ENCODE measurements at places on chromosomes 11 and 22.

- no peaks in the 10 kb centered on the region for H3K27me3 ChIP-seq
- H3K36me3 ChIP-seq: no peaks in the 10 kb centered on the region
- H3K4me1 ChIP-seq: peaks cover 9% of the 10 kb centered on the region
- no peak overlapping the region for H3K27ac ChIP-seq
- H3K4me3 ChIP-seq: no peak overlapping the region
Observed at GRCh38 chr22:43031617-43032016, 16.7 kb upstream of the PACSIN2 start.

GRCh38 chr22:49528420-49528720 is 299.3 kb downstream of the BRD1 start:
- H3K27ac ChIP-seq: no peak overlapping the region
- no peaks in the 10 kb centered on the region for H3K36me3 ChIP-seq
- H3K4me3 ChIP-seq: no peak overlapping the region
- DNase-seq: no peak
- no peaks in the 10 kb centered on the region for H3K27me3 ChIP-seq

- H3K27me3 ChIP-seq: no peaks in the 10 kb centered on the region
- no peak overlapping the region for H3K27ac ChIP-seq
- DNase-seq: no peak
- H3K4me3 ChIP-seq: no peak overlapping the region
- H3K36me3 ChIP-seq: no peaks in the 10 kb centered on the region
- peaks cover 13% of the 10 kb centered on the region for H3K4me1 ChIP-seq
Observed at GRCh38 chr11:78344676-78345075, 72.9 kb downstream of the GAB2 start.

GRCh38 chr11:65613091-65613928 is 711 bp downstream of the MAP3K11 start:
- H3K4me3 ChIP-seq: peak overlapping the region; percentile 99
- H3K36me3 ChIP-seq: peaks cover 21% of the 10 kb centered on the region
- H3K4me1 ChIP-seq: peaks cover 70% of the 10 kb centered on the region
- DNase-seq: no peak
- peak overlapping the region; percentile 95 for H3K27ac ChIP-seq

- H3K36me3 ChIP-seq: no peaks in the 10 kb centered on the region
- no peaks in the 10 kb centered on the region for H3K27me3 ChIP-seq
- DNase-seq: peak; percentile 46
- peak overlapping the region; percentile 87 for H3K27ac ChIP-seq
- H3K4me3 ChIP-seq: peak overlapping the region; percentile 60
Observed at GRCh38 chr11:111977146-111978027, 40.2 kb downstream of the DIXDC1 start.

DNA sequence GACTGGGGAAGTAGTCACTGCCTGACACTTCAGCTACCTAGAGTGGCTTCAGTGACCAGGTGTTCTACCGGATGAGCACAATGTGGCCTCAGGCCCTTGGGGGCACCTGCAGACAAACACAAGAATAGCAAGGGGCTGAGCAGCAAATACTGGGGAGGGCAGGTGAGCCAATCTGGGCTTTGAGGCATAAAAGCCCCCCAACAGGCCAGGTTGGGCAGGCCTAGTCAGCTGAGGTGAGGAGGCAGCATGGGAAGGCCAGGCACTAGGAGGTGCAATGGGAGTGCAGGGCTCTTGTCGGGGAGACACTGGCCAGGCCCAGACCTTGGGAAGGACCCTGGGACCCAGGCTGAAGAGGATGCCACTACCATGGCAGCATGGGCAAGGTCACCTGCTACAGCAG is 9.0 kb downstream of the UFD1 start:
- no peak for DNase-seq
- H3K4me3 ChIP-seq: no peak overlapping the region
- no peak overlapping the region for H3K27ac ChIP-seq
- peaks cover 97% of the 10 kb centered on the region for H3K36me3 ChIP-seq

DNA sequence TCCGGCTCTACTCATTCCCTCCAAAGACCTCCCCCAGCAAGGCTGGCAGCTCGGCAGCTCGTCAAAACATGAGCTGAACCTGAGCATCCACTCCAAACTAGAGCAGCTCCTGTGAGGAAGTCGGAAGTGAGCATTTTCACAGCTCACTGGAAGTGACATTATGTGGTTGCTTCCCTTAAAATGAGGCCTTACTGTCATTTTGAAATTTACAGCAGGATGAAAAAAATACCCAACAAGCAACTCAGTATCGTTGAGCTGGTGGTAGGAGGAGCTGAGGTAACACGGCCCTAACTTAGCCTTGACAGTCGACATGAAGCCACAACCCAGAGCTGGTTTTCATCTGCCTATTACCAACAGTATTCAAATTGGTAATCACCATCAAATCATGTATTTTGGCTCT is 38.0 kb upstream of the ARFGAP3 start:
- peaks cover 9% of the 10 kb centered on the region for H3K36me3 ChIP-seq
- H3K4me1 ChIP-seq: peaks cover 59% of the 10 kb centered on the region
- peak overlapping the region; percentile 84 for H3K27ac ChIP-seq
- H3K27me3 ChIP-seq: no peaks in the 10 kb centered on the region

- no peak overlapping the region for H3K27ac ChIP-seq
- H3K27me3 ChIP-seq: no peaks in the 10 kb centered on the region
- no peak for DNase-seq
- no peaks in the 10 kb centered on the region for H3K36me3 ChIP-seq
Observed at GRCh38 chr22:44811141-44811540, 58.8 kb downstream of the ARHGAP8 start.

DNA sequence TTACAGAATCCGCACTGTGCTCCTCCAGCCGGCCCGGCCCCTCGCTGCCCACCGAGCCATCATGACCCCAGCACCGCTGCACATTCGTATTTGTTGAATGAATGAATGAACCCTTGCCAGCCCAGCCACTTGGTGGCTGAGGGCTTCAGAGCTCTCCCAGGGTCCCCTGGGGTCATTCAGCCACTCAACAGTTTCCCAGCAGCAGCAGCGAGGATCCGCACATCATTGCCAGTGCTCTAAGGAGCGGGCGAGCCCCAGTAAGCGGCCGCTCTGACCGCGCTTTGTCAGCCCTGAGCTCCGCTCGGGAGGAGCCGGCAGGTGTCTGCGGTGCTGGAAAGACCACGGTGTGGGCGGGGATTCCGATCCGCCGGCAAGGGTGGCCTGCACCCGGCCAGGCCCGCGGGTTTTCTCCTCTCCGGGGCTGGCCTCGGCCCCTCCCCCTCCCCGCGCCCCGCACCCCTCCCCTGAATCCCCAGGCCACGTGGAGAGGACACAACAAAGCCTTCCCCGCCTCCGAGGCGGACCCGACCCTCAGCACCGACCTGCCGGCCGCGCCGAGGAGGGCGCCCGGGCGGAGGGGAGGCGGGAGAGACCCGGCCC is 563 bp downstream of the BID start:
- H3K36me3 ChIP-seq: no peaks in the 10 kb centered on the region
- peak overlapping the region; percentile 84 for H3K27ac ChIP-seq
- H3K4me3 ChIP-seq: peak overlapping the region; percentile 92
- DNase-seq: peak; percentile 89
- H3K4me1 ChIP-seq: peaks cover 33% of the 10 kb centered on the region

DNA sequence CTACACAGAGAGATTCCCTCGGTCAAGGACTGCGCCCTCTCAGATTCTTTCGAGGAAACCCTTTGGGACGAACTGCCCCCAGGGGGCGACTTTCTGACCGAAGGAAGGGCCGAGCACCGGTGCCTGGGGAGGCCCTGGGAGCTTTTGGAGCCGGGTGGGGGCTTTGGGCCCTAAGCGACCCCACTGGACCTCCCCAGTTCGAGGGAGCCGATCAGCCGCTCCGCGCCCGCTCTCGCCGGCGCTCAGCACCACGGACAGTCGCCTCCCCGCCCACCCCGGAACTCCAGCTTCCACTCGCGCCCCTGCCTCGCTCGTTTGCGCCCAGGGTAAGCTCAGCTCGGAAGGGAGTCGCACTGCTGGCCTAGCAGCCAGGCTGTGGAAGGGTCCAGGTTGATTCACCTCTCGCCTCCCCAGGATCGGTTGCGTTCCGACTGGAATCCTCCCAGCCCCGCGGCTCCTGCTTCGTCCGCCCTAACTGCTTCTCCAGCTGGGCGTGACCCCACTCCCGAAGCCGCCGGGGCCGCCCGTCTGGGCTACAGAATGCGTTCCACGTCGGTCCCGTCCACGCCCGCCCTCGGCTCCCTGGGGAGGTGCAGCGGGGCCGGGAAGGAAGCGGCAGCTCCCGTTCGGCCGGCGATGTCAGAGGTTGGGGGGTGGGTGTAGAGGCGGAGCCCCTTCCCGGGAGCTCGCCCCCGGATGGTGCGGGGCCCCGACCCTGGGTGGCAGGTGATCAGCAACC is 428 bp downstream of the SCN3B start:
- no peaks in the 10 kb centered on the region for H3K36me3 ChIP-seq
- no peak for DNase-seq
- no peak overlapping the region for H3K27ac ChIP-seq
- peaks cover 19% of the 10 kb centered on the region for H3K27me3 ChIP-seq

- no peaks in the 10 kb centered on the region for H3K36me3 ChIP-seq
- no peak overlapping the region for H3K27ac ChIP-seq
- DNase-seq: no peak
- no peak overlapping the region for H3K4me3 ChIP-seq
- H3K27me3 ChIP-seq: no peaks in the 10 kb centered on the region
Observed at GRCh38 chr11:112769584-112769983, 191.6 kb upstream of the NCAM1 start.

- no peaks in the 10 kb centered on the region for H3K27me3 ChIP-seq
- DNase-seq: peak; percentile 92
- no peaks in the 10 kb centered on the region for H3K36me3 ChIP-seq
Observed at GRCh38 chr22:19178065-19178656, 375 bp downstream of the SLC25A1 start.

GRCh38 chr22:28244757-28245156 is 325.7 kb upstream of the PITPNB start:
- no peaks in the 10 kb centered on the region for H3K36me3 ChIP-seq
- no peak overlapping the region for H3K27ac ChIP-seq
- no peaks in the 10 kb centered on the region for H3K4me1 ChIP-seq
- no peaks in the 10 kb centered on the region for H3K27me3 ChIP-seq

- no peak overlapping the region for H3K27ac ChIP-seq
- H3K4me1 ChIP-seq: no peaks in the 10 kb centered on the region
- no peaks in the 10 kb centered on the region for H3K36me3 ChIP-seq
- H3K27me3 ChIP-seq: no peaks in the 10 kb centered on the region
- H3K4me3 ChIP-seq: no peak overlapping the region
- no peak for DNase-seq
Observed at GRCh38 chr11:117916956-117917355, 12.2 kb downstream of the TMPRSS13 start.

GRCh38 chr11:35389112-35389511 is 30.2 kb downstream of the SLC1A2 start:
- no peaks in the 10 kb centered on the region for H3K36me3 ChIP-seq
- no peak for DNase-seq
- H3K27me3 ChIP-seq: no peaks in the 10 kb centered on the region
- peaks cover 13% of the 10 kb centered on the region for H3K4me1 ChIP-seq
- peak overlapping the region; percentile 28 for H3K27ac ChIP-seq

GRCh38 chr11:114571712-114572111 is 12.0 kb upstream of the NXPE1 start:
- no peak for DNase-seq
- no peaks in the 10 kb centered on the region for H3K27me3 ChIP-seq
- H3K36me3 ChIP-seq: no peaks in the 10 kb centered on the region

DNA sequence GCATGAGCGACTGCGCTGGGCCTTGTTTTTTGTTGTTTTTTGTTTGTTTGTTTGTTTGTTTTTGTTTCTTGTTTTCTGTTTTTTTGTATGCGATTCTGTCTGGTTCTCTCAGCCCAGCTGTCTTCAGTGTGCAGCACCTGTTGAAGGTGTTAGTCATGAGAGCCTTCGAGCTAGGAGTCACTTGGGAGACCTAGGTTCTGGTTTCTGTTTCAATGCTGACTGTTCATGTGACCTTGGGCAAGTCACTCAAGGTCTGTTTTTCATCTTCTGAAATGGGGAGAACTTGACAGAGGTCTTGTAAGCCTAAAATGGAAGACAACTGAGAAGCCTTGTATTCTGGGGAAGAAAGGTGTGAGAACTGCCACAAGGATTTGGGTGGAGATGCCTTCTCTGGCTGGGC is 1.8 kb downstream of the DCPS start:
- no peak overlapping the region for H3K27ac ChIP-seq
- H3K36me3 ChIP-seq: peaks cover 20% of the 10 kb centered on the region
- no peaks in the 10 kb centered on the region for H3K27me3 ChIP-seq
